Pancreas (tissue), 10 donors: ENCODE measurements at places on chromosomes 1 and 21. TPM values are rescaled to one million over a fixed set of nuclear protein-coding genes. Genes with fewer than 3 reads are reported as not detected.

GRCh38 chr1:178652506-178653490, 72.2 kb upstream of the RALGPS2 start:
- H3K27ac ChIP-seq = no peak overlapping the region
- no peaks in the 10 kb centered on the region for H3K36me3 ChIP-seq

DNA sequence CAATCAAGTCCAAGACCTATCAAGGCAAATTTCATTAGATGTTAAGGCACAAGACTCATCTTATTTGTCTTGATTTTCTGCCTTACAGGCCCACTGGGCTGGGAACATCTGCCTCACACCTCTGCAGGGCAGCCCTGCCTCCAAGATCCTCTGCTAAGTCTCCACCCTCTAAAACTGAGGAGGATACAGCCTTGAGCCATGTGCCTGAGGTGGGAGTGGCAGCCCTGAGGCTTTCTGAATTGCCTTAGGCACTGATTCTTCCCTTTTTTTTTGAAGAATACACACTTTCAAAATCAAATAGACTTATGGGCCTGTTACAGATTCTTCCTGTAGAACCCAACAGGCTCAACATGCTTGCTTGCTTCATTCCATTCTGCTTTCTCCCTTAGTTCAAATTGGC, 544.3 kb upstream of the ADAMTS5 start:
- no peaks in the 10 kb centered on the region for H3K27me3 ChIP-seq
- no peak overlapping the region for H3K4me3 ChIP-seq
- DNase-seq = no peak
- H3K36me3 ChIP-seq = no peaks in the 10 kb centered on the region
- no peaks in the 10 kb centered on the region for H3K4me1 ChIP-seq
- no peak overlapping the region for H3K27ac ChIP-seq

GRCh38 chr1:33684396-33685179, 179.3 kb upstream of the HMGB4 start:
- H3K27me3 ChIP-seq = peaks cover 16% of the 10 kb centered on the region
- no peak for DNase-seq
- no peak overlapping the region for H3K27ac ChIP-seq
- no peaks in the 10 kb centered on the region for H3K36me3 ChIP-seq

GRCh38 chr1:14310476-14310875, 288.0 kb upstream of the KAZN start:
- H3K36me3 ChIP-seq = no peaks in the 10 kb centered on the region
- DNase-seq = no peak
- no peaks in the 10 kb centered on the region for H3K27me3 ChIP-seq

EPB41 gene
- 28.5 TPM for total RNA-seq

SLAMF7 gene
- total RNA-seq = 1.1 TPM

CNIH3 gene
- total RNA-seq = 3.0 TPM

GJC2 gene
- 0.32 TPM for total RNA-seq
